ENCODE measurements at places on chromosomes 7 and 10.

DNA sequence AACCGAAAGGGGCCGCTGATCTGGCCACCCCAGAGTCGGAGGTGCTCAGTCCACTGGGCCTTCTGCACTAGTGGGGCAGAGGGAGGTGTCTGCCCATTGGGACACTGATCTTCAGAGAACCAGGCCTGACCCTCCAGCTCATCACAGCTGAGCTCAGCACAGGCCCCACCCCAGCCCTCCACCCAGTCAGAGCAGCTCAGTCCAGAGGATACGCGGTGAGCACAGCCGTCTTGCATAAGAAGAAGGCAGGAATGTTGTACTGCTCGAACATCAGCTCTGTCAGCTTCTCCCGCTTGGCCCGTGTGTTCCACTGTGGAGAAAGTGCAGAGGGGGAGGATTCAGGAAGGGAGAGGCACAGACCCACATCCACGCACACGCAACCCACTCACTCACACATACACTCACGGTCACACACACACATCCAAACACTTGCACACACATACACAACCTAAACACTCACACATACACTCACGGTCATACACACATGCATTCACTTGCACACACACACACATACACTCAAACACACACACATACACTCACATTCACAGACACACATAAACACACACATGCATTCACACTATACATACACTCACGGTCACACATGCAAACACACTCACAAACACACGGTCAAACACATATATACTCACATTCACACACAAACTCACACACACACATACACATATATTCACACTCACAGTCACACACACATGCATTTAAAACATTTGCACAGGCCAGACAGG, 6.3 kb downstream of the ACTL6B start:
- DNase-seq = no peak

- no peak for DNase-seq
Measured at GRCh38 chr7:85039196-85039923, 147.5 kb downstream of the SEMA3D start.

- DNase-seq = no peak
Measured at GRCh38 chr10:103838862-103839518, 16.4 kb downstream of the SH3PXD2A start.

DNA sequence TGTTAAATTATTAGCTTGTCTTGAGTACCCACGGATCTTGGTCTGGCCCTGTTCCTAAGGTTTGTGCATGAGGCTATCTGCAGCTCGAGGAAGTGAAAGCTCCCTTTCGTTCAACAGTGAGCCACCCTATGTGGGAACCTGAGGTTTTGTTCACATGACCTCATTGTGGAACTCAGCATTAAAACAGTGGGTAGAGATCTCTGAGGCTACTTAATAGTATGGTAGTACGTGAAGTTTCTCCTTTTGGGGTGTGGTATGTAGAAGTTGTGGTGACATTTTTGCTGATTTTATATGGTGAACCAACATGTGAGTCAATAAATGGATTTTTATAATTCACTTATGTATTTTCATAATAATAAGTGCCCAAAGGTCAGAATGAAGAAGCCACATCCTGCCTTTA, 252.7 kb upstream of the FERD3L start:
- no peak for DNase-seq

DNA sequence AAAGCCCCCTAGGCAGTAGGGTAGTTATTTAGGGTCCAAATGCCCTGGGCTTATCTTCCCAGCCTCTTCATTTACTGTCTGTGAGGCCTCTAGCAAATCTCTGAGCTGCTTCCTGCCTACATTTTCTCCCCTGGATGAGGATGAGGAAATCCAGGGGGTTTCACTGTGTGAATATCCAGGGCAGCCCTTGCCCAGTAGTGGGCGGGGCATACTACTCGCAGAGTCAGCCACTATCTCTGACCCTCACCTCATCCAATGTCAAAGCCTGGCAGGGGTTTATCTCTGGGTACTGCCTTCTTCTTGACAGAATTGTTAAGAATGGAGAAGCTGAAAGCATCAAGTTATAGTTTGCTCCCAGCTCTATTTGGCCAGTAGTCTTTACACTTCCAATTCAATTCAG, 48.9 kb downstream of the CUZD1 start:
- DNase-seq = no peak

- DNase-seq = no peak
Measured at GRCh38 chr7:145797507-145797906, 319.1 kb upstream of the CNTNAP2 start.

- no peak for DNase-seq
Measured at GRCh38 chr7:6158424-6159096, 113.9 kb downstream of the CYTH3 start.

DNA sequence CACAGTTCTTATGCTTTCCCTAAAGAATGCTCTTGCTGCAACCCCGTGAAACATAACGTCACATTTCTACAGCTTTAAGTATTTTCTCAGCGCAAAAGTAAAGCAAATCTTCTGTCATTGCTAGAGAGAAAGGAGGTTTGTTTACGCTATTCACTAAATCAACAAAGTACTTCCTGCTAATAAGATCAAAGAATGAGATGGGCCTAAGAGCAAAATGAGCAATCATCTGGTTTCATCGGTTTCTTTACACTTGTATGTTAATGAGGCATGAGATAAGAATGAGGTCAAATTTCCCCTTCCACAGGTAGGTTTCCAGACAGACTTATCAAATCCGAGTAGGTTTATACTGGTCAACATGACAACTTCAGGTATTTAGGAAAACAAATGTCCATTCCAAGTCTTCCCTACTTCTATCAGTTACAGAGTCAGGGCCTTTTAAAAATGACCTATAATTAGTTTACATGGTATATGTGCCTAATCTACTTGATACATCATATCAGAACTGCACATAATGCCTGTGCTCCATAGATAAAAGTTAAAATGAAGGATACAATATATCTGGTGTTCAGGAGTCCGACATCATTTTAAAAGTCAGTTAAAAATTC, 8.4 kb downstream of the USP6NL start:
- DNase-seq = no peak

DNA sequence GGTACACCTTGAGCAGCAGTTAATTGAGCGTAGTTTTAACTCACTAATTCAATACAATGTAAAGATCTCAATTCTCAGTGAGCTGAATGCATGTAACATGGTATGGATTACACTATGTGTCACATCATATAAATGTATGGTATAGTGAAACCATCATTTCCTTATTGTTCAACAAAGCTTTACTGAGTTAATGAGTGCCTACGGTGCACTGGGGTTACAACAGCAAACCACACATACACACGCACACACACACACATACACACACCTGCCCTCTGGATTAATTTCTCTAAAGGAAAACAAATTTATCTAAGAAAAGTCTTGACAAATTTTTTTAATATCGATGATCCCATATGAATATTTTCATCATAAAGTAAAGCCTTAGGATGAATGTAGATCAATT, 369.1 kb downstream of the MALRD1 start:
- no peak for DNase-seq

GRCh38 chr10:3671386-3671955, 113.5 kb downstream of the KLF6 start:
- DNase-seq = no peak

DNA sequence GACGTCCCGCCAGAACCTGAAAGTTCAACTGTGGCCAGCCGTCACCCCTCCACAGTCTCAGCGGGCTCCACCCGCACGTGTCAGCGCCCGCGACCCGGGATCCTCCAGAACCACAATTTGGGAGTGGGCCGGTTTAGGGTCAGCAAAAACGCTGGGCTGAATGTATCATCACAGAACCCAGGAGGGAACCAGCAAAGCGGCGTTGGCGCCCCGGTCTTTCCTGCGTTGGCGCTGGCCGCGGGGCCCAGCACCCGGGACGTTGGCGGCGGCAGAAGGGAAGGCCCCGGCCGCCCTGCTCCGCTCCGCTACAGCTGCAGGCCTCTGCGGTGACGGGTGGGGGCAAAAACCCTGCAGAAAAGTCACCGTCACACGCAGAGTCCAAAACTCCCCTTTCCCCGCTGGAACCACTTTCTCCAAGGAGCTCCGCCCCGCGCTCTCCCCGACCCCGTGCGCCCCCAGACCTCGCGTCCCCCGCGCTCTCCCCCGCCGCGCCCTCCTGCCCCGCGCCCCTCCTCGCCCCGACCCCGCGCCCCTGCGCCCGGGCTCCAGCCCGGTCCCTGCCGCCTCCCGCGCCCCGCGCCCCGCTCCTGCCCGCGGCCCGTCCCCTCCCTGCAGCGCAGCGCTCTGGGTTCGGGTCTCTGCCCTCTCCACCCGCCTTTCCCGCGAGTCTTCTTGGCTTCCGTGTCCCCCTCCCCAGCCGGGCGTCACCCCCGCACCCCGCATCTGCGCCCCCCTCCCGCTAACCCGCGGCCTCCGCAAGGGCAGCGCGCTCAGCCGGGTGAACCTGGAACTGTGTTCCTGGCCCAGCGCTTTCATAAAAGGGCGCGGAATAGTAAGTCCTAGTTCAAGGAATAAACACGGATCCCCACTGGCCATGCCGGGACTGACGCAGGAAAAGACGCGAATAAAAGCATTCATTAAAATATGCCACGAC, 24.0 kb upstream of the RNF32 start:
- no peak for DNase-seq

- no peak for DNase-seq
Measured at GRCh38 chr7:20260223-20260622, 43.0 kb upstream of the MACC1 start.
